Suppressor macrophage (primary cell): ENCODE measurements at places on chromosomes 13 and 19.

DNA sequence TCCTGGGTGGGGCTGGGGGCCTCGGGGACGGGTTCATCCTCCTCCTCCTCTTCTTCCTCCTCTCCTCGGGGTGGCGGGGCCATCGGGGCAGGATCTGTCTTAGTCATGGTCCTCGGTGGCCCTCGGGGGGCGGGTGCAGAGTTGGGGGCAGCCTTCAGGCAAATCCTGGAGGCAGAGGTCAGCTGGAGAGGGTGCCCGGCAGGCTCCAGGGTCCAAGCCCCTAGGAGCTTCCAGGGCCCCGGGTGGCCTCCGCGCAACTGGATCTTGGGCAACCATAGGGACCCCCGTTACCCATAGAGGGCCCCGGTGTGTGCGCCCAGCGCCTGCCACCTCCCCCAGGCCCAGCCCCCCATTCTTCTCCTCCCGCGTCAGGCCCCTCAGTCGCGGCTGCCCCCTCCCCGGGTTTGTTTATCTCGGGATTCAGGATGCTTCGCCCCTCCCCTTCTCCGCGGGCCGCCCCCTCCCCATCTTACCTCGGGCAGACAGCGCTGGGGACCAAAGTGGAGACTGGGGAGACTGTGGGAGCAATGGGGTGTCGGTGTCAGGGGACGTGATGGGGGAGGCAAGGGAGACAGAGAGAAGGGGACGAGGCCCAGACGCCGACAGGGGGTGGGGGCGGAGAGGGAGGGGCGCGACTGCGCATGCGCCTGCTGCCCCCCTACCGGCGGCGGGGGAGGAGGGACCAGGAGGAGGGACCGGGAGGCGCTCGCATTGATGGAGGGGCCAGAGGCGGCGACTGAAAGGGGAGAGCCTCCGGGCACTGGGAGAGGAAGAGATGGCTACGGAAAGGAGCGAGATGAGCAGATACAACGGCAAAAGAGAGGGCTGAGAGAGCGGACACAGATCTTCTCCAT is at the start of gene CLIP3:
CLIP3 (minus strand) TSS at position 623 of the 854 bp plus-strand sequence; CDS start at position 107, 516 bp downstream.
- DNase-seq, result peak; percentile 26

- DNase-seq, result no peak
Measured at GRCh38 chr19:35704218-35704617, at the start of gene ZBTB32. Gene ZBTB32 (plus strand): TSS chr19:35704558. CDS start chr19:35714627, 10,069 bp downstream.

- DNase-seq, result peak; percentile 77
Measured at GRCh38 chr13:114068656-114069318, 63.6 kb downstream of the RASA3 start.

GRCh38 chr13:112752711-112753541 is 63.1 kb downstream of the ATP11A start:
- no peak for DNase-seq

- no peak for DNase-seq
Measured at GRCh38 chr19:16051254-16052025, 24.9 kb upstream of the TPM4 start.

- DNase-seq, result no peak
Measured at GRCh38 chr13:25169951-25170553, 2.0 kb downstream of the AMER2 start.

- no peak for DNase-seq
Measured at GRCh38 chr19:9037400-9038062, 27.3 kb upstream of the MUC16 start.

DNA sequence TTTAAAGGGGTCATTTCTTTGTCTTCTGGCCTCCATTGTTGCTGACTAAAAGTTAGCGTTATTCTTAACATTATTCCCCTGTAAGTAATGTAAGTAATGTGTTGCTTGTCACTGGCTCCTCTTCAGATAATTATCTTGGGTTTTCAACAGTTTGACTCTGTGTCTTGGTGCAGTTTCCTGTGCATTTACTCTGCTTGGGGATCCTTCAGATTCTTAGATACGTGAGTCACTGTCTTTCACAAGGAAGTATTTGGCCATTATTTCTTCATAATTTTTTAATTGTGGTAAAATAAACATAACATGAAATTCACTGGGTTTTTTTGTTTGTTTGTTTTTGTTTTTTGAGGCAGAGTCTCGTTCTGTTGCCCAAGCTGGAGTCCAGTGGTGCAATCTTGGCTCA is 13.5 kb upstream of the OR7D2 start:
- no peak for DNase-seq

GRCh38 chr13:21800837-21801616 is 130.2 kb downstream of the FGF9 start:
- no peak for DNase-seq

- no peak for DNase-seq
Measured at GRCh38 chr19:10553943-10554381, 10.3 kb downstream of the ATG4D start.

- no peak for DNase-seq
Measured at GRCh38 chr13:45926741-45927140, 75.2 kb upstream of the SIAH3 start.

GRCh38 chr13:76890021-76890420 is 3.8 kb upstream of the KCTD12 start:
- no peak for DNase-seq

GRCh38 chr13:87906411-87906810 is 235.2 kb downstream of the SLITRK5 start:
- no peak for DNase-seq

- no peak for DNase-seq
Measured at GRCh38 chr13:61770681-61771080, 355.0 kb upstream of the PCDH20 start.

GRCh38 chr13:44812818-44813217 is 176.5 kb downstream of the NUFIP1 start:
- no peak for DNase-seq

GRCh38 chr19:22517496-22518411 is 95.6 kb upstream of the ZNF98 start:
- no peak for DNase-seq

- no peak for DNase-seq
Measured at GRCh38 chr19:7483720-7484201, 5.1 kb downstream of the PEX11G start.
